ENCODE measurements at places on chromosomes 16 and 17.

- no peak for DNase-seq
Measured at GRCh38 chr16:81883235-81883634, 104.1 kb downstream of the PLCG2 start.

DNA sequence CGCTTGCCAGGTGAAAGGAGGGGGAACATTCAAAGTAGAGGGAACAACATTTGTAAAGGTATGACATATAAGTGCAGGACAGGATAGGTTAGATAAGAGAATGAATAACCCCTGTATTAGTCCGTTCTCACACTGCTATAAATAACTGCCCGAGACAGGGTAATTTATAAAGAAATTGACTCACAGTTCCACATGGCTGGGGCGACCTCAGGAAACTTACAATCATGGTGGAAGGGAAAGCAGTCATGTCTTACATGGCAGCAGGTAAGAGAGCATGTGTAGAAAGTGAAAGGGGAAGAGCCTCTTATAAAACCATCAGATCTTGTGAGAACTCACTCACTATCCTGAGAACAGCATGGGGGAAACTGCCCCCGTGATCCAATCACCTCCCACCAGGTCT, 223.8 kb downstream of the SOX9 start:
- DNase-seq = no peak

- DNase-seq = no peak
Measured at GRCh38 chr16:84986102-84986501, 25.2 kb downstream of the ZDHHC7 start.

DNA sequence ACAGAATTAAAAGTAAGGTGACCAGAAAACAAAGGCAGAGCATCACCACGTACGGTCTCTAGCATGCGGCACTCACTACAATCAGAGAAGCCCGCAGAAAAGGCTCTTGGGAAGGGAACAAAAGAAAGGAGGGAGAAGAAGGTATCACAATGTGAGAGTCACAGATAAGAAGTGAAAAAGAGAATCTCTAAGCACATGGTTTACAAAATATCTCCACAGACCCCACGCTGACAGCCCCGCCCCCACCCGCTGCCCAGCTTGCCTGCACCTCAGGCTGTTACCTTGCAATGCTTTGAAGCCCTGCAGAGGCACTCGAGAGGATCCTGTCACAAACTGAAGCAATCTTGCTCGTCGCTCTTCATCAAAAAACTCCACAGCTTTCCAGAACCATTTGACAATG, 40.5 kb downstream of the CEP95 start:
- DNase-seq = no peak

GRCh38 chr16:53692146-53692545, 11.5 kb downstream of the RPGRIP1L start:
- no peak for DNase-seq

GRCh38 chr16:80739523-80739922, 64.9 kb downstream of the CDYL2 start:
- DNase-seq = no peak

DNA sequence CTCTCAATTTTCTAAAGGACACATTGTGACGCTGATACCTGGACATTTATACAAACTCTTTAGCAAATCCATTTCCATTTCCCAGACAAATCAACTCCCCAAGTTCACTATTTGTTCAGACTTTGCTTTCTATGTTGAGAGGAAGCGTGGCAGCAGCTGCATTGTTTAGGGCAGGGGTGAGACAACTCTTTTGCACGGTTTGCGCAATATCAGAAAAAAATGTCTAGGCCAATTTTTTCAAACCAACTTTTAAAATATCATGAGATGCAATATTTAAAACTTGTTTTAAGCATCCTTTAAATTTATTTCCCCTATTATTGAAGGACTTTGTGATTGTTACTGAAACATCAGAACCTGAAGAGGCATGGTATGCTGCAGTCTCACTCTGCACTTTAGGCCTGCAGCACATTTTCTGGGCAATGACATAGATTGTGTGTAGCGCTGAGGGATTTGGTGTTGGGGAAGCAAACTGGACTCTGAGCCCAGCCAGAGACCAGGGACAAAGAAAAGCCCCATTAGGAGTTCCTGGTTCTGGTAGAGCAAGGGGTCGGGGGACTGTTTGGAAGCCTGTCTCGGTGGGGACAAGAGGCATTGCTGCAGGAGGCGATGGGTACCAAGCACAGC, 6.4 kb upstream of the CCDC182 start:
- no peak for DNase-seq

GRCh38 chr17:81640011-81640410, 3.0 kb downstream of the TSPAN10 start:
- DNase-seq = no peak

DNA sequence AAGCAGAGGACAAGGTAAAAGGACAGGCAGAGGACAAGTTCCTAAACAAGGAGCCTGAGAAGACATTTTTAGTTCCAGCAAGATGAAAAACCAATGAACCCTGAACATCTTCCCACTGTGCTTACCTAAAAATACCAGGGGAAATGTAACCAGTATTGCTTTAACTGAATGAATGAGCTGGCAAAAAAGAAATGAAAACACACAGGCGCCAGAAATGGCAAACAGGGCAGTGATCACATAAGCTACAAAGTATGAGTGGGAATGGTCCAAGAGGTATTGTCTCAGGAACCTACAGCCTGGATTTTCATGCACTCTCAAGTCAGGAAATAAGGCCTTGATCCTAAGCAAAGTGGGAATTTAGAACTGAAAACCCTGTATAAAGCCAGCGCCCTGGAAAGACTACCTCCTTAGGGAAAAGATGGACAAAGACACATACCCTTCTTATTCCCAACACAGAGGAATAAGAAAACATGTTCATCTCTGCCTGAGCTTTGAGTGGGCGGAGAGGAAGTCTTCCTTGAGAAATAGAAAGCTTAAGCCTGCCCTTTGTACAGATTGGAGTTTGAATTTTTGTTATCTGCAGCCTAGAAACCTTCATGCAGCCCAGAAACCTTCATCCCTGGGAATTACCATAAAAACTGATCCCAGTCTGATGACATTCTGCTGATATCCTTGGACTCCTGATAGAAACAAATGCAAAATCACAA, 2.1 kb downstream of the CMTM2 start:
- DNase-seq = no peak

DNA sequence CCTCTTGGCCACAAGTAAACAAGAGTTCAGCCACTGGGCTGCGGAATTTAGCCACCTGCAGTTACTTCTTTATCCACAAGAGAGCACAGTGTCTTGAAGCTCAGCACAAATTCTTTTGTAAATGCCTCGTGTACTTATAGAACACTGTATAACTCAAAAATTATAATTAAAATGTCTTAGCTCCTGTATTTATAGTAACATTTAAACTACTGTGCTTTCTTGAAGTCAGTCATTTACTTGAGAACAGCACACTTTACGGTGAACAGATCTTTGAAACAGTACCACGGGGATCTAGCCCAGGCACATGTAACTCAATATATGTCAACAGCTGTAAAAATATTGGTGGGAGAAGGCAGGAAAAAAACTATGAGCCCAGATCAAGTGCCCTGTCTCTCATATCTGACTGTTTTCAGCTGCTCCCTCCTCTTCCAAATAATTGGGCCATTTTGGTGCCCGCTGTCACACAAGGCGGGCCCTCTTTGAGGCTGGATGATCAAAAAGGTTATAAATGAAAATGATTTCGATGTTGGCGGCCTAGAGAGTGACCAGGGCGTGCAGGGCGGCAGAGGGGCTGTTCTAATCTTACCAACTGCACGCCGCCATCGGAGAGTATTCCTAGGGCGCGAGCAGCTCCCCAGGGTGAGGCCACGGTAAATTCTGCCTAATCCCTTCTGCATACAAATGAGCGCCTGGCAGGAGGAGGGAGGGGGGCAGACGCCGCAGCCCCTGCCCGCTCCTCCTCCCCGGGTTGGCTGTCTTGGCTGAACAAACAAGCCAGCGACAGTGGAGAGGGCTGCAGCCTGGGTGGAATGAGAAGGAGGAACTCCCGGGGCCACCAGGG, 183.2 kb downstream of the C16orf78 start:
- DNase-seq = no peak

- no peak for DNase-seq
Measured at GRCh38 chr16:66354034-66354909, 12.2 kb upstream of the CDH5 start.

GRCh38 chr17:63598281-63598680, 2.4 kb upstream of the TACO1 start:
- DNase-seq = peak; percentile 36
